Esophagus squamous epithelium (tissue), 5 donors: ENCODE measurements at places on chromosomes 2 and 18.

GRCh38 chr2:219443016-219443696 lies 8.5 kb downstream of the SPEG start:
- no peak for DNase-seq

- no peak for DNase-seq
Observed at GRCh38 chr18:12821408-12821807, 62.6 kb downstream of the PTPN2 start.

GRCh38 chr18:26383454-26384270 lies 157.4 kb downstream of the TAF4B start:
- no peak for DNase-seq

- no peak for DNase-seq
Observed at GRCh38 chr18:10076502-10077030, 162.8 kb downstream of the VAPA start.

DNA sequence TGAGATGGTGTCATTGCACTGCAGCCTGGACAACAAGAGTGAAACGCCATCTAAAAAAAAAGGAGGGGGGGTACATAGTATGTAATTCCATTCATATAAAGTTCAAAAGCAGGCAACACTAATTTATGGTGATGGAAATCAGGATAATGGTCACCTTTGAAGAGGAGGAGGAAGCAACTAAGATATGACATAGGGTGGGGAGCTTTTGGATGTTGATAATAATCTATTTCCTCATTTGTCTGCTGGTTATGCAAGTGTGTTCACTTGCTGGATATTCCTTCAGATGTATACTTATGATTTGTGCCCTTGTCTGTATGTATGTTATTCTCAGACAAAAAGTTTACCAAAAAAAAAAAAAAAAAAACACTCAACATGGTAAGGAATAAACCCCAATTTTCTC lies 28.6 kb upstream of the ATIC start:
- no peak for DNase-seq

DNA sequence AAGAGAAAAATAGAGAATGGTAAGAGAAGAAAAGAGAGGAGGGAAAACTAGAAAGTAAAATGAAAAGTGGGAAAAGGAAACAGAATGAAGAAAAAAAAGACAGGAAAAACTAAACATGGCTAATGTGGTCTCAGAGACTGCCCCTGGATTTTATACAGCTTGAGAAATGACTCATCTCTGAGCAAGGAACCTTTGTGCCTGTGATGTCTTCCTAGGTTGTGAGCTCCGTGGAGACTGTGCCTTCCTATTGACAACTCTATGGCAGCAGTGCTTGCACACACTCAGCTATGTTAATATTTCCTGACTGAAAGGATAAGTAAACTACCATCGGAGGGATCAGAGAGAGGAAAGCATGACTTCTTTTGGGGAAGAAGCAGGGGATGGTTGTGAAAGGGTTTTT lies 203.8 kb downstream of the RDH14 start:
- DNase-seq, result no peak
